ENCODE measurements at places on chromosomes 16 and 17.
A peak's percentile ranks its signal among the peaks of the same experiment; 100 is the strongest.

- DNase-seq: no peak
Observed at GRCh38 chr17:48970865-48971687, 2.7 kb upstream of the GIP start.

- DNase-seq: peak; percentile 81
Observed at GRCh38 chr17:44775136-44775837, 16.5 kb downstream of the ADAM11 start.

- no peak for DNase-seq
Observed at GRCh38 chr16:49620158-49620868, 235.6 kb downstream of the ZNF423 start.

- DNase-seq: no peak
Observed at GRCh38 chr16:74575807-74576643, 30.9 kb downstream of the GLG1 start.

- DNase-seq: no peak
Observed at GRCh38 chr17:72487731-72488494, 367.1 kb downstream of the SOX9 start.

DNA sequence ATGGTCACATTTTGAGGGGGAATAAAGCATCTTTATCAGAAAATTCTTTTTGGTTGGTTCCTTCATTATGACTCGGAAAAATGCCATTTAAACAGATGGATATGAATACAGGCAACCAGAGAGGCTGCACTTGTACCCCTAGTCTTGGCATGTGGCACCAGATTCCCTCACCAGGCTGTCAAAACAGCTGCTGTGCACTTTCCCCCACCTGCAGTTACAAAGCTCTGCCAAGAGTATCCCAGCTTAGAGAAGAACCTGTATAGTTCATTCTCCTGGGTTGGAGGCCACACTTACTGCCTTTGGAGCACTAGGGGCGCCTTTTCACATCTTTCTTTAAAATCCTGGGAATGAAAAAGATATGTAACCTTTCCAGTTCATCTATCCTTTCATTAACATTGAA lies 190.3 kb downstream of the KIF2B start:
- no peak for DNase-seq

- no peak for DNase-seq
Observed at GRCh38 chr17:60675997-60676396, 1.7 kb upstream of the BCAS3 start.

DNA sequence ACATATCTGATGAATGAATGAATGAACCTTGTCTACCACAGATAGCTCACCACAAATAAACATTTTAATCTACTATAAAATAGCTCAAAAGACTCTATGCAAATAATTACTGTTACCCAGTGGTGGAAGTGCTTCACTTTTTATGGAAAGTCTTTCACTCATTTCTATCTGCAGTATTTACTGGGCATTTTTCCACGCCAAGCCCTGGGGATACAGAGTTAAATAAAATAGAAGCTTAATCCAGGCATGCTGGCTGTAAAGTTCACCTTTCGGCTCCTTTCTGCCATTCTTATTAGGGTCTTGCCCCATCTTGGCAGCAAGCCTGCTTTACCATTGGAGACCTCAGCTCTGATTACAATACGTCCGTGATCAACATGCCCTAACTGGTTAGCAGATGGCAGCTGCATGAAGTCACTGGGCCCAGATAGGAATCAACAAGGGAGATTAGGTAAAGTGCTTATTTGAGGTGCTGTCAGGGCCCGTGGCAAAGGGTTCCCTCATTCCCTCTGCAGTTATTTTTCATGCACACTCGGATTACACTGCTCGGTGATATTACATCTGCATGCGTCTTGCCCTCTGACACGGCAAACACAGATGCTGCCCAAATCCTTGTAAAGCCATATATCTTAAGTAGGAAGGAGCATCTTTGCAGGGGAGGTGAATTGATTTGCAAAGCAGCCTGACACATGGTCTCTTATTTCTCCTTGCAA lies 648.9 kb downstream of the WWOX start:
- DNase-seq: no peak
